ENCODE measurements at places on chromosomes 13 and 19. TPM values are rescaled to one million over a fixed set of nuclear protein-coding genes. Genes with fewer than 3 reads are reported as not detected.

ENOX1 gene
- total RNA-seq: 1.9 TPM

- peak; percentile 19 for DNase-seq
Measured at GRCh38 chr19:30001791-30002190, 59.8 kb downstream of the URI1 start.

GRCh38 chr13:32039528-32039927, 8.0 kb downstream of the FRY start:
- peak; percentile 64 for DNase-seq

- DNase-seq: no peak
Measured at GRCh38 chr13:99743094-99743493, 228.5 kb downstream of the ZIC5 start.

- DNase-seq: no peak
Measured at GRCh38 chr19:5623397-5624017, 624 bp downstream of the SAFB start.
